SIG-M5 (cell line): ENCODE measurements at places on chromosomes 7 and 10.

DNA sequence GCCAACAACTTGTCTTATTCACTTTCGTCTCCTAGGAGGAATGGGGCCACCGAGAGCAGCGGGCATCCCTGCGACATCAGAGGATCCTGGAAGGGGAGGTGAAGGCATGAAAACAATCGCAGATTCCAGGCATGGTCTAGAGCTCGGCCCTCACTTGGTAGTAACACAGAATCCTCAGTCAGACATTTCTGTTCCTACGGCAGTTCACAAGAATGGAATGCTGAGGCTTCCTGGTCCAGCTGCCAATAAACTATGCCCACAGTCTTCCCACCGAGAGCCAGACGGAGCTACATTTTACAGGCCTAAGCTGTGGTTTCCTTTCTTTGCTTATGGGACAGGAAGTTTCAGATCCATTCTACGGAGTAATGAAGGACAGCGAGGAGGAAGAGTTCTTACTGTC, 75.8 kb downstream of the OR13A1 start:
- DNase-seq = no peak

GRCh38 chr7:55242613-55243012, 122.5 kb upstream of the LANCL2 start:
- no peak for DNase-seq

GRCh38 chr7:3191548-3191947, 109.5 kb upstream of the SDK1 start:
- no peak for DNase-seq

DNA sequence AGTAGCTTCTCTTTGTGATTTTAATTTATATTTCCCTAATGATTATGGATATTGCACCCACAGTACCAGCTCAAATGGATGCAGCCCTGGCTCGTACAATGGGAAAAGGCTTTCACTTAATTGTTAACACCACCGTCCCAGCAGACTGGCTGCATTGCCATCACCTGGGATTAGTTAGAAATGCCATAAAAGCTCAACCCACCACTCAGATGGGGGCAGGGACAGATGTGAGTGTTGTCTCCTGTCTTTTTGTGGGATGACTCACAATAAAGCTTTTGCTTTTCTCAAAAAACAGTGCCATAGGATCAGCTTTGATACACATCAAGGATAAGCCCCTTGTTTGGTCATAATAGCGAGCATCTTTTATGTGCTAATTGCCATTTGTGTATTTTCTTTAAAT, 729.1 kb downstream of the TNS3 start:
- no peak for DNase-seq

DNA sequence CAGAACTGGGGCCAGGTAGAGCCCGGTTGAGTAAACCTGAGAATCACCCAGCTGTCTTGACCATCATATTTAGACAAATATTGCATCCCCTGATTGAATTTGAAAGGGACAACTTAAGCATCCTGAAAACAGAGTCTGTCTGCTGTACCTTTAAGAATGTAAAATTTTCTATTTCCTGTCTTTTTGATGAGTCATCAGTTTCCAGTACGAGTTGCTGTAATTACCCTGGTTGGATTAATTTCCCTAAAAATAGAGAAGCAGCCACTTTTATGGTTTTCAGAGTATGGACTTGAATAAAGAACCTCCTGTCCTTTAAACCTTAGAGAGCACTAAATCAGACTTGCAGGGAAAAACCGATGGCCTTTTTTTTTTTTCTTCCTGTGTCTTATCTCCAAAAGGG, 164.6 kb upstream of the SH2B2 start:
- peak; percentile 30 for DNase-seq

DNA sequence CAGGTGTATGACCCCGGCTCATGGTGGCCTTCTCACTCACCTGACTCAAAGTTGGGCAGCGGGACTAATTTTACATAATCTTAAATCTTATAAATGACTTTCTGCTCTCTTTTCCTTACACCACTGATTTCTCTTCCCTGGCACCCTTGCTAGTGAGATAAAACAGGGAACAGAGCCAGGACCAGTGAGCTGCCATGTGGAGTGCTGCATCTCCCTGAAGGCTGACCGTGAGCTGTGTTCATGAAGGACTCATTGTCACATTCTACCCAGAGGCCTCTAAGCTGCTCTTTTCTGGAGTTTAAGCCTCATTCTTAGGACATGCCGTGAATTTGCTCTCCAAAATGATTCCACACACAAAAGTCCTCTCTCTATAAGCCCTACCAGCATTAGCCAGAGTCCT, 762.3 kb downstream of the AUTS2 start:
- no peak for DNase-seq

DNA sequence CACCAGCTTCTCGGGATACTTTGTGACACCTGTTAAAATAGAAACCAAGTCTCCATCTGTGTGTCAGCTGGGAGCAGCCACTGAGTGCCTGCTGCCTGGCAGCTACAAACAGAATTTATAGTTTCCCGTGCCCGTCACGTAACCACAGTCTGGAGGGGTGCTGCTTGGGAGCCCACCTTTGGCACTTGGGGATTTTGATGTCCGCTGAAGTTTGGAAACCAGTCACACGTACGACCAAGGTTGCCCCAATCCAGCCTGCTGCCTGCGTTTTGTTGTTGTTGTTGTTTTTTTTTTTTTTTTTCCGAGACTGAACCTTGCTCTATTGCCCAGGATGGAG, 1.6 kb downstream of the TRRAP start:
- no peak for DNase-seq

GRCh38 chr7:80900583-80901576, 18.0 kb downstream of the SEMA3C start:
- DNase-seq = no peak

DNA sequence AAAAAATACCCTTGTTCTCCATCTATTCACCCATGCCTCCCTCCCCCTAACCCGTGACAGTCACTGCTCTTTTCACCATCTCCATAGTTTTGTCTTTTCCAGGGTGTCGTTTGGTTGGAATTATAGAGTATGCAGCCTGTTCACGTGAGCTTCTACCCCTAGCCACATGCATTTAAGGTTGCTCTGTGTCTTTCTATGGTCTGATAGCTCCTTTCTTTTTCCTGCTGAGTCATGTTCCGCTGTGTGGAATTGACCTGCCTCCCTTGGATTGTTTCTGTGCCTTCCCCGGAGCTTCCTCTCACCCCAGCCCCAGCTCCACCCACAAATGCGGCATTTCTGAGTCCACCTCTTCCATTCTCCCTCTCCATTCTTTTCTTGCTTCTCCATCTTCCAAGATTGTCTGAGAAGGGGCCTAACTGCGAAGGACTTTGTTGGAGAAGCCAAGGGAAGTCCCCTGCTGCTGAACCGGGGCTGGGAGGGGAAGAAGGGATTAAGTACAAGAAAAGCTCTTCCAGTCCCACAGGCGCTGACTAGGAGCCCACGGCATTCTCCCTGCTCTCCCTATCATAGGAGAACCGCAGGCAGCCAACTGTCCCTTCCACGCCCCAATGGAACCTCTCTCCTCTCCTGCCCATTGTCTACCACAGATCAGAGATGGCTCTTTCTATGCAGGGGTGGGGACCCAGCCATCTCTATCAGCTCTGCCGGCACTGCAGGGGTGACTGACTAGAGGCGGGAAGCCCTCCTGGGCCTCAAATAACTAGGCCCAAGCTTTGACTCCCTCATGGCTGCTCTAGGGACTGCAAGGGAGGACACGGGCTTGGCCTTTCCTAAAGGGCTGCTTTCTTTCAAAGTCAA, 87.5 kb upstream of the ANLN start:
- DNase-seq = no peak

DNA sequence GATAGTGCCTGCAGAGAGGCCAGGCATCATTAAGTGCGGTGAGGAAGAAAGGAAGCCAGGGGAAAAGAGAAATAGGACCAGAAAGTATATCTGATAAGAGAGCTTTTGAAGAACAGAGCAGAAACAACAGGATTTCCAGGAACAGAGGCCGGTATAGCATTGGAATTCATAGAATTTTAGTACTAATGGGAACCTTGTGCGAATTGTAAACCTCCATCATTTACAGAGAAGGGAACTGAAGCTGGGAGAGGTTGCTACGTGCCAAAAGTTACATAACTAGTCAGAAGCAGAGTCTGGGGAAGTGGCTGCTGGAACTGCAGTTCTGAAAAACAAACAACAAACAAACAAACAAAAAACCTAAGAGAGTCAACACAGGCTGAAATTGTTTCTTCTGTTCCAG, 5.4 kb upstream of the ZMYND11 start:
- no peak for DNase-seq

- no peak for DNase-seq
These were observed 37.2 kb downstream of the HEPACAM2 start for GRCh38 chr7:93188870-93189634.

- DNase-seq = no peak
These were observed 176.8 kb upstream of the SORCS1 start for GRCh38 chr10:107341281-107341680.

DNA sequence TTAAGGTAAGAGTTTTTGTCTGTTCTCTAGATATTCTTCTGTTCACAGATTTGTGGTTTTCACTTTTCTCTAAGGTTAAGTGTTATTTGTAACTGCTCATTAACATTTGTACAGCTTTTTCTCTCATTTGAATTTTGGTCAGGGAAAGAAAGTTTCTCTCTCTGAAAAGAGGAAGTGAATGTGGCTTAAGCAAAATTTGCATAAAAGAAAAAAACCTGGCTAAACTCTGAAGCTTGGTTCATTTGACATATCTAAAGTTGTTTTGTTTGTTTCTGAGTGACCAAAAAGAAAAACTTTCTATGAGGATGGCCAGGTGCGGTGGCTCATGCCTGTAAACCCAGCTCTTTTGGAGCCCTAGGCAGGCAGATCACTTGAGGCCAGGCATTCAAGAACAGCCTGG, 22.0 kb upstream of the SLC26A4 start:
- no peak for DNase-seq

- no peak for DNase-seq
These were observed at the start of gene SMARCD3 for GRCh38 chr7:151248346-151249033. Gene SMARCD3 (minus strand): TSS chr7:151248694. CDS start chr7:151248562, 132 bp downstream.

- no peak for DNase-seq
These were observed 3.8 kb upstream of the ADAMTS14 start for GRCh38 chr10:70668454-70668970.

DNA sequence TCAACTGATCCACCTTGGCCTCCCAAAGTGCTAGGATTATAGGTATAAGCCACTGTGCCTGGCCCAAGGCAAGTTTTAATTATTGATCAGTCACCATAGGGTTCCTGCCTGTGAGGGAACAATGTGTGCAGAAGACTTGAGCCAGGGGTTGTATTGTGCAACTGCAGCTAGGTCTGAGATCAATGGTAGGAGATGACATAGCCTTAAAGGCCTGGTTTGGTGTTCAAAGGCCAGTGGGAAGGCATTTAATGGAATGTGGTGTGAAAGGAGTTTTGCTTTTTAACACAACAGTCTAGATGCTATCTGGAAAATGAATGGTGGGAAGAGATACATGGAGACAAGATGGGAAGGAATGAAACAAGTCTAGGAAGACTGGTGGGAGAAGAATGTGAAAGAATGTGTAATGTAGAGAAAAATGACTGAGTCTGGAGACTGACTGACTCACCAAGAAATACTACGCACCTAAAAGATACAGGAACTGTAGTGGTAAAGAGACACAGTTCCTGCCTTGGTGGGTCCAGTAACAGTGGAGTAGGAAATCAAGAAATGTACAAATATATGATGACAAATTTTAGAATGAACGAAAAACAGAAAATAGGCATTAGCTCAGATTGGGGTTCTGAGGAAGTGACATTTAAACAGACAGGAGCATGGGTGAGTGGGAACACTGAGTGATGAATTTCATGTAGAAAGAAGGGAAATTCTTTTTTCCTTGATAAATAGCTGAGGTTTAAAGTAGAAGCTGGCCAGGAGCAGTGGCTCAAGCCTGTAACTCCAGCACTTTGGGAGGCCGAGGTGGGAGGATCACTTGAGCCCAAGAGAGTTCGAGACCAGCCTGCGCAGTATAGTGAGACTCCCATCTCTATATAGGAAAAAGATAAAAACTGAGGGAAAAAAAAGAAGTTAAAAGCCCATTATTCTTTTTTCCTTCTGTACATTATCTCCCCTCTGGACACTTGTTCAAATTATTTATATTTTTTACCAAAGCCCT, 9.4 kb downstream of the HNRNPF start:
- DNase-seq = no peak

GRCh38 chr7:50315739-50316671, 11.5 kb downstream of the IKZF1 start:
- no peak for DNase-seq

- DNase-seq = no peak
These were observed 1099.5 kb upstream of the PHF14 start for GRCh38 chr7:9874182-9874581.

DNA sequence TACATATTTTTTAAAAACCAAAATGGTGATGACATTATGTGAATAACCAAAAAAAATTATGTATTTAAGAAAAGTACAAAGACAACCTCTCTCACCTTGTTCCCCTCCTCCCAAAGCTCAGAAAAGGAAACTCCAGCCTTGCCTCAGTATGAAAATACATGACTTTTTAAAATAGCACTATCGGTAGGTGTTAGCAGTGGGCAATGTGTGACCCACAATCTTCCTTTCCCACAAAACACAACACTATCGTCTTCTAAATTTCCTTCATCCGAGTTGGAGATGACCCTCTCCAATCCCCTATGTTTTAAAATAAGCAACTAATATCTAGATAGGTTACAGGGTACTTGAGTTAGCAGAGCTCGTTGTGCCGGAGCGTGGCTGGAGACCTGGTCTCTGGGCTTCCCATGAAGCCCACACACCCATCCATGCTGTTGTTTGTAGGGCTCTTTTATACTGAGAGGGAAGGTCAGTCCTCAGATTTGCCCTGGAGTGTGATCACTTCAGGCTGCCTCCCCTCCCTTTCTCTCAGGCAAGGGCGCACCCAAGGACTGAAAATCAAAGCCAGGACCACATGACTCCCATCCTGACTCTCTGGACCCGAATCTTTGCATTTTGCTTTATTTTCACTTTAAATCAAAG, 107.6 kb downstream of the JAZF1 start:
- no peak for DNase-seq

GRCh38 chr10:4649471-4649870, 176.5 kb upstream of the AKR1E2 start:
- DNase-seq = no peak

- no peak for DNase-seq
These were observed 212.3 kb upstream of the ZMIZ1 start for GRCh38 chr10:78856421-78856820.

GRCh38 chr7:151472644-151473380, 32.9 kb upstream of the CRYGN start:
- DNase-seq = no peak

GRCh38 chr10:125409756-125410155, 249.4 kb upstream of the CTBP2 start:
- DNase-seq = no peak

GRCh38 chr7:139774376-139774775, 3.4 kb downstream of the HIPK2 start:
- no peak for DNase-seq

- DNase-seq = no peak
These were observed 184.4 kb downstream of the PTPRN2 start for GRCh38 chr7:158403013-158403821.
